Stimulated activated CD4-positive, alpha-beta T cell treated with anti-CD3 and anti-CD28 coated beads, Interleukin-1b, Interleukin-23, amount 100 ng/mL, for 4 hours (primary cell): ENCODE measurements at places on chromosomes 7 and 10.

GRCh38 chr7:92768501-92769393 is 67.6 kb downstream of the CDK6 start:
- DNase-seq: no peak

DNA sequence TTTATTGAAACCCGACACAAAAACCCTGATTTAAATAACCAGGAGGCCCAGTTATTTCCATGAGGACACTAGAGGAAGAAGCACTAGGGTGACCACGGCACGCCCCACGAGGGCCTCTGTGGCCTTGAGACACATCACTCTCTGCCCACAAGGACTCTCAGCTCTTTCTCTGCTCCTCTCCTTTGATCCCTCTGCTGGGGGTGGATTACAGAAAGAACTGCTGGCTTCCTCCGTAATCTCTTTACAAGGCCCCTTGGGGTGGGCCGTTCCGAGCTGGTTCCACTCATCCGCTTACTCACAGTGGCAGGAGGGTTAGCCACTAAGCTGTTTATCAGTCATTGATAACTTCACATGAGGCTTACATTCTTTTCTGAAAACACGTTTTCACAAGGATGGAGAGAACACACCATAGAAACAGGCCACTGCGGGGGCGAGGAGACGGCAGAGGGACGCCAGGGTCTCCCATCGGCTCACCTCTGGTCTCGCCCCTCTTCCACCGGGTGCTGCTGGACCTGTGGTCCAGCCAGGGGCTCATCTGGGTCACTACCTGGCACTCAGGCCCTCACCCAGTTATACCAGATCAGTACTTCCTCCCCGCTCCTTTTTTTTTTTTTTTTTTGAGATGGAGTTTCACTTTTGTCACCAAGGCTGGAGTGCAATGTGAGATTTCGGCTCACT is 17.6 kb upstream of the PFKFB3 start:
- no peak for DNase-seq

GRCh38 chr10:56599201-56599600 is 238.1 kb upstream of the ZWINT start:
- no peak for DNase-seq

DNA sequence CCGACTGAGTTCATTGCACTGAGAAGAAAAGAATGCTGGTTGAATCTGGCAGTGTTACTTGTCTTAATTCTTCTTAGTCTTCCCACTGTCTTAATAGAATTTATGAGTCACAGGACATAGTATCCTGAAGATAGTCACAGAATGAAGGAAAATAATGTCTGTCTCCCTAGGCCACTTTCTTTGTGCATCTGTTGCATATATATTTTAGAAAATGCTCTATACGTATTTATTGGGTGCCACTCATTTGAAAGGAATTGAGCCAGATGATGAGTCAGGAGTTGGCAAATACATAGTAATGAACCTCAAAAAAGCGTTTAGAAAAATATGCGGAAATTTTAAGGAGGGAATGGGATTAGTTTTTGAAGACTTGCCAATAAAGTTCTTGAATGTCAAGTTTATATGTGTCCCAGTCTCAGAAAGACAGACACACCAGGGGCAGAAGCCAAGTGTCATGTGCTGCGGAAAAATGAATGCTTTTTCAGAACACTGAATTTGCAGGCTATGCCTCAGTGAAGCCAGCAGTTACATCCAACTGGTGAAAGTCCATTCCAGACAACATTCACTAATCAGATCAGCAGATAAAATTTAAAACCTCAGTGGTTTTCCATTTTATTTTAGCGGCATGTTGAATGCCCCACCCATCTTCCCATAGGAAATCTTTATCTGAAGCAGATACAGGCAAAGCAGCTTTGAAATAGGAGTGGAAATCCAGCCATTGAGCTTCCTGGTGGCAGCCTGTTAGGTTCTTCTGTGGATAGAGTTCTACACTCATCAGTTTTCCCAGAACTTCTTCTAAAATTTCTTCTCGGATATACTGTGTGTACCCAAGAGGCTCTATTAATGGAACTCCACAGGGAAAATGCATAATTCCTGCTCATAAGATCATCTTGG is 308.4 kb downstream of the BICC1 start:
- no peak for DNase-seq

DNA sequence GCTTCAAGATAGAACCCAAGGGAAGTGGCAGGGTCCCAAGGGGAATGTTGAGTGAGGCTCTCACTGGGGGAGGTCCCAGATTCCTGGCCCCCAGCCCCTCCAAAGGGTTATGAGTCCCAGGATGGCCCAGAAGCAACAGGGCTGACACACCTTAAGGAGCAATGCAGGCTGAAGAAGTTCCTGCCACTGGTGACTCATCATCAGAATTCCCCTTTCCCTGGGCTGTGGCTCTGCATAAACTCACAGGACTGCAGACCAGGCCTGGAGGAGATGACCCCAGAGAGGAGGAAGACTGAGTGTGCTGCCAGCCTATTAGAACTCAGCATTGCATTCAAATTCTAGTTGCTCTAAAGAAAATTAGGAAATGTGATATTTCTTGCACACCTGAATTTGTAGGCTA is 126.7 kb downstream of the DPP6 start:
- DNase-seq: no peak

GRCh38 chr10:52526251-52526823 is 212.3 kb downstream of the DKK1 start:
- no peak for DNase-seq

- DNase-seq: no peak
These were observed 5.1 kb downstream of the BLNK start for GRCh38 chr10:96266118-96266770.

DNA sequence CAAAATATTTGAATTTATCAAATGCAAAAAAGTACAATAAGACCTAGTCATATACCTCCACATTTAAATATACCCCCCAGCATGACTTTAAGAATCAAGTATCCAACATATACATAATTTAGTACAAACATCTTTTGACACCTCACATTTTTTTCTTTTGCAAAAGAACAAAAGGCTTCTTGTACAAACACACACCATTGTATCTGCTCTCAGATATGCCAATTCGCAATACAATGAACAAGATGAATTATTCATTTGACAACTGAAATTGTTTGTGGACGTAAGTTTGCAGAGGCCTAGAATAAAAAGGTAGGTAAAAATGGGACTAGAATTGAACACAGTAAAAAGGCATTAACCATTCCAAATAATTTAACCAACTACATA is 154.4 kb downstream of the CACNA2D1 start:
- no peak for DNase-seq

DNA sequence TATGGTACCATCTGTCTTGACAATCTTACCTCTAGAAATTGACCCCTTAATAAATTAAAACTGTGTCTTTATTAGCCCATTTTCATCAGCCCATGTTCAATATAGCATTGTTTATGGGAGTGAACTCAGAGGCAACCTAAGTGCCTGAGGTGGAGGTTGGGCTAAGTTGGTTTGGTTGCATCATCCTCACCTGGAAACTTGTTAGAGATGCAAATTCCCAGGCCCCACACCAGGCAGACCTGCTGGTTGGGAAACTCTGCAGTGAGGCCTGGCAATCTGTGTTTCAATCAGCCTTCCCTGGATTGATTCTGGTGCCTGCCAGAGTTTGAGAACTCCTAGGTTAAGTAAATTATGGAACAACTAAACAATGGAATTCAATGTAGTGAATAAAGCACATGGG is 9.4 kb upstream of the FAM170B start:
- DNase-seq: no peak

DNA sequence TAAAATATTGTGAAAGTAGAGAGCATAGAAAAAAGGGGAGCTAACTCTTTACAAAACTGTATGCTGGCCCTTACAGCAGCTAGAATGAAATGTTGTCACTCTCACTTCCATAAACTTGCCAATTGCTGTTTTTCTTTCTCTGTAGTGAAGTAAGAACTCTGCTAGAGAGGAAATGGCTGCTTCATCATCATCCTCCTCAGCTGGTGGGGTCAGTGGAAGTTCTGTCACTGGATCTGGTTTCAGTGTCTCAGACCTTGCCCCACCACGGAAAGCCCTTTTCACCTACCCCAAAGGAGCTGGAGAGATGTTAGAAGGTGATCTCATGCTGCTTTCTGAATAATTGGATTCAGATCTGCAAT is 7.6 kb upstream of the ASCC1 start:
- DNase-seq: no peak

DNA sequence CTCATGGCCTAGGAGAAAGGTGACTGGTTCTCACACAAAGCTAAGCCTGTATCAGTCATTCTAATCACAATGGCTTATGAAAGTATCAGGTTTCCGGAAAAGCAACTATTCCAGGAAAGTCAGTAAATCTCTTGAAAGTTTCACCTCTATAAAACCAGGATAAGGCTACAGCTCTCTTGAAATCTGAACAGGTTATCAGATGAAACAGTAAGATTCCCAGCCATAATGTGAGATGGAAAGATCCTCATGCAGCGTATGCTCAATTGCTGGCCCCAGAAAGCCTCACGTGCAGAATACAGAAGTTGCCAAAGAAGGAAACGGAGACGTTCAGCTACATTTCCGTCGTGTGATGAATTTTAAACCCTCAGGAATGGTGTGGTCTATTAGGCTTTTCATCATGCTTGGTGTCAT is 90.0 kb downstream of the PFKFB3 start:
- no peak for DNase-seq

GRCh38 chr10:117169480-117169879 is 27.8 kb upstream of the KCNK18 start:
- DNase-seq: no peak

DNA sequence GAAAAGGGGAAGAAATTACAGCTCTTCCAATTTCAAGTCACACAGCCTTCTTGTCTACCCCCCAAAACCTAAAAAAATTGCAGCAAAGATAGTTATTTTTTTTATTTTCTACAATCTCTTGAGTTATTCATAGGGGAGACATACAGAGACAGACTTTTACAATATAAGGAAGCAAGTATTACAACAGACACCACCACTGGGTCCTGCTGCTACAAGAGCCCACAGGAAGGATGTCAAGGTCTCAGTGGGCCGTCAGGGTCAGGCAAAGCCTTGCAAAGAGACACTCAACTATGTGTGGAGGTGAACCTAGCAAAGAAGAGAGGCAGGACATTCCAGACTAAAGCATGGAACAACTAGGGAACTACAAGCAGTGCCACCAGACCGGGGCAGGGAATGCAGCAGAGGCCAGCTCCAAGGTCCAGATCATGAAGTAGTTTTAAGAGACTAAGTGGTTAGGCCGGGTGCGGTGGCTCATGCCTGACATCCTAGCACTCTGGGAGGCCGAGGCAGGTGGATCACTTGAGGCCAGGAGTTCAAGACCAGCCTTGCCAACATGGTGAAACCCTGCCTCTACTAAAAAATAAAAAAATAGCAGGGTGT is 28.2 kb upstream of the ZCCHC24 start:
- DNase-seq: no peak

DNA sequence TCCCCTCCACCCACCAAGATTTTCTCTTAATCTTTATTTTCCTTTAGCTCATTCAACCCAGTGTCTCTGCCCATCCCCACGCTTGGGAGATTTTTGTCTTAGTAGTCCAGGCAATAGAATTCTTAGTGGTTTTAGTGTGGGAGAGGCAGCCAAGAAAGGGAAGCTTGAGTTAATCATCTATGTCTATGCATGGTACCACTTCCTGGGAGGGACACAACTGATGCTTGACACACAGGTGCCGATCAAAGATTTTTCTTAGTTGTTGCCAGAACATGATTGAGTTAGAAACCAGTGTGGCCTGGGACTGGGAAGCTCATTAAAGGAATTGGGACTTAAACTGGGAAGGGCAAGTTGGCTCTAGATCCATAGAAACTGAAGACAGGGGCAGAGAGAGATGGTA is 3.1 kb downstream of the STRA8 start:
- DNase-seq: no peak

- no peak for DNase-seq
These were observed 18.4 kb downstream of the NKX2-3 start for GRCh38 chr10:99551158-99551557.

DNA sequence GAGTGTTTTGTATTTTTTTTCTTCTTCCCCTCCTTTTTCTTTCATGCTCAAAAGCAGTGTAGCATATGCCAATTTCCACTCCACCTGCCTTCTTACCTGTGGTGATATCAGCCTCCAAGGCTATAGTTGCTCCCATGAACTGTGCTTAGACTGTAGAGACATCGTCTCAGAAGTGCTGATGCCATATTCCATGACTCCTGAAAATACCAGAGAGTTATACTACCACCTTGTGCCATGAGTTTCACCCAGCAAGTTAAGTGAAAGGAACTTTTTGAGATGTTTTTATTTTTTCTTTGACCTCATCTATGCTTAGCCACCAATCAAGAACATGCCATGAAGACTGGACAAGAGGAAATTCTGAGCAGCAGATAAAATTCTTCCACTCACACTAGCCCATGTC is 142.8 kb upstream of the SEMA3E start:
- no peak for DNase-seq

DNA sequence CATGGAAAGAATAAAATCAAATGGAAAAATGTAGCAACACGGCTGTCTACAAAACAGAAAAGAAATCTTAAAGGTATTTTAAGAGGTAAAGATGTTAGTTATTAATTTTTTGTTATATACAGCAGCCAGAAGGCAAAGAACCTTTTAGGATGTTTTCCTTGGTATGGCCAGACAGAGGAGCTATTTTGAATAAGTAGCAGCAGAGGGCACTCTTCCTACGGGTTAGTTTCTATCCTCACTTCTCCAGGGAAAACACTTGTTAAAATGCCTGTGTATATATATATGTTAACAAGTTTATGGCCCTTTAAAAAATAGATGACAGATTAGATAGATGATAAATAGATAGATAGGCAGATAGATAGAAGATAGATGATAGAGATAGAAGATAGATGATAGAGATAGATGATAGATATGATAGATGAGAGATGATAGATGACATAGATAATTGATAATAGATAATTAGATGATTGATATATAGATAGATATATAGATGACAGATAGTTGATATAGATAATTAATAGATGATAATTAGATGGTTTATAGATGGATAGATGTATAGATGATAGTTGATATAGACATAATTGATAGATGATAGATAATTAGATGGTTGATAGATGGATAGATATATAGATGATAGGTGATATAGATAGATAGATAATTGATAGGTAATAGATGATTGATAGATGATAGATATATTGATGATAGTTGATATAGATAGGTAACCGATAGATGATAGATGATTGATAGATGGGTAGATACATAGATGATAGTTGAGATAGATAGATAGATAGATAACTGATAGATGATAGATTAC is 57.8 kb upstream of the WIPF3 start:
- no peak for DNase-seq

- no peak for DNase-seq
These were observed 321.5 kb upstream of the GHITM start for GRCh38 chr10:83817797-83818196.

DNA sequence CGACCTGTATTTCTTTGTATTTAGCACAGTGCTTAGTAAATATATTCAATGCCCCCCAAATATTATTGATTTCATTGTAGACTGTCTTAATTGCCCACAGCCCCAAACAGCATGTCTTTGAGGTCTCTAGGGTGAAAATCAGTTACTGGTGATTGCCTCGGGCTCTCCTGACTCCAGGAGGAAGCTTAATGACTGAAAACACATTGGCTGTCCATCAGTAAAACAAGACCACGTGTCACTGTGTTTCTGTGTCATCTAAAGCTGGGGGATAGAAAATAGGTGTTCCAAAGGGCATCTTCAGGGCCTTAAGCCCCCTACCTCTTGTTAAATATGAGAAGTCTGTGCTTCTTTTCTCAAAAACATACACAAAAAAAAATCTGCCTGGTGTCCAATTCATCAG is 67.9 kb downstream of the CACNA2D1 start:
- no peak for DNase-seq

GRCh38 chr7:142961973-142962926 is at the start of gene KEL:
TSS of gene KEL (minus strand) at chr7:142962363. CDS start at chr7:142962206, 157 bp downstream.
- no peak for DNase-seq
